Right ventricle myocardium superior (tissue), 1 donor: ENCODE measurements at places on chromosomes 1 and 21. TPM values are rescaled to one million over a fixed set of nuclear protein-coding genes. Genes with fewer than 3 reads are reported as not detected.

GRCh38 chr1:2330035-2330434 is 61.3 kb downstream of the MORN1 start:
- DNase-seq = no peak

Gene DEDD
- total RNA-seq = 26.6 TPM

GRCh38 chr1:85449356-85449755 is 15.6 kb downstream of the DDAH1 start:
- no peak for DNase-seq

DNA sequence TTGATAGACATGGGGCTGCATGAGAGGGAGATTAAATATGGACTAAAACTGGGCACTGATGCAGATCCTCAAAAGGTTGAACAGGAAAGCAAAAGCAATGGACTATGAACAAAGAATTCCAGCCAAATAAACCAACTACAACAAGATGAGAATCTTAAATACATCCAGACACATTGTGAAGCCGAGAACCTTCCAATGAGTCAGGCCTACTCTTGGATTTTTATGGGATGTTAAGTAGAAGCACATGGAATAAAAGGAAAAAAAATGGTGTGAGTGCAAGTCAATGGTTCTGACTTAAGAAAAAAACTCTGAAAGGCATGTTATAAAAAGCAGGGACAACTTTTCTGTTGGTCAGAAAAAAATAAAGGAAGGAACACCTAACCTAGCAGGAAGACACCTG is 227.2 kb downstream of the DPYD start:
- no peak for DNase-seq

Gene C8B
- not detected for total RNA-seq

DNA sequence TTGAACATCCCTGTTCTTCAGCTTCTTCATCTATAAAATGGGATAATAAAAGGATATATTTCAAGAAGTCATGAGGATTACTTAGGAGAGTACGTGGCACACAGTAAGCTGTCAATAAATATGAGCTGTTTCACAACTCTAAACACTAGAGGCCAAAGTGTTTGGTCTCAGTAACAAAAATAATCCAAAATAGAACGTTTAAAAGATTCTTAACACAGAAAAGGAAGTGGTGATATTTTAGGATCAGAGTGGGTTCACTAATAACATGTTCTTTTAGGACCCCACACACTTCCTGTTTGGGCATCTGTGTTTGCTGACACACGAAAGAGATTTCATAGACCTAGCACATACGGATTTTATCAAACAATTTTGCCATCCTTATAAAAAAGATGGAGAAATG is 32.9 kb downstream of the TNFSF18 start:
- no peak for DNase-seq

DNA sequence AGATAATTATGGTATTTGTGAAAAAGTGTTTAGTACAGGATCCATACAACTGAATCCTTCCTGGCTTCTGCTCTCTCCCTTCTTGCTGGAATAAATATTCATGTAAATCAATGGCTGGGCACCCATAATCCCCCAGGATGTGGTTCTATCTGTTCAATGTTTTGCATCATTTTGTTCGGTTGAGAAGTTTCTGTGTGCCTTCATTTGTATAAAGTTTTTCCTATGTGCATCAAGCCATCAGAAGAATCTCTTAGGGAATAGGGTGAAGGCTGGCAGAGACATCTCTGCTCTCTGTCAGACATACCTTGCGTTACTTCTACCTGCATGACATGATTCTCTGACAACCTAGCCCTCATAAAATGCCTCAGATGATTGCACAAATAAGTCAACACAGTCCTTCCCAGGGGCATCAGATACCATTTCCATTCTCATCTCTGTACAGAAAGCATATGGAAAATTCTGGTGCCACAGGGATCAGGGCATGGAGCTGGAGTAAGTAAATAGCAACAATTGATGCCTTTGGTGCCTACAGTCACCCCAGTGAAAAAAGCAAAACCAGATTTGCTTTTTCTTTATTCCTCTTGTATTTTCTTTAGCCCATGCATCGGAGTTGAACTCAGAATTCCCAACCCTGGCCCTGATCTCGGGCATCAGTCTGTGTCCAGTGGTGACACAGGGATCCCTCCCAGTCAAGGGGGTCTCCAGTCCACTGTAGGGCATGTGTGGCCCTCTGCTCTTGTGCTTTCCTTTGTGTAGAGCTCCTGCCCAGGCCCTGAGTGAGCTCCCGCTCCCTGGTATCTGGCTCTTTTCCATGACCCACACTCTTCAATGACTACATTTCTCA is 39.7 kb upstream of the ATP1A1 start:
- DNase-seq = no peak

Gene OR2L2
- not detected for total RNA-seq

Gene KRTAP12-1
- not detected for total RNA-seq

- no peak for DNase-seq
Observed at GRCh38 chr1:161083748-161084596, 5.4 kb downstream of the NECTIN4 start.

- DNase-seq = no peak
Observed at GRCh38 chr1:153540394-153541361, at the start of gene S100A5. Gene S100A5 (minus strand): TSS chr1:153540934. CDS start chr1:153540191, 743 bp downstream.

DNA sequence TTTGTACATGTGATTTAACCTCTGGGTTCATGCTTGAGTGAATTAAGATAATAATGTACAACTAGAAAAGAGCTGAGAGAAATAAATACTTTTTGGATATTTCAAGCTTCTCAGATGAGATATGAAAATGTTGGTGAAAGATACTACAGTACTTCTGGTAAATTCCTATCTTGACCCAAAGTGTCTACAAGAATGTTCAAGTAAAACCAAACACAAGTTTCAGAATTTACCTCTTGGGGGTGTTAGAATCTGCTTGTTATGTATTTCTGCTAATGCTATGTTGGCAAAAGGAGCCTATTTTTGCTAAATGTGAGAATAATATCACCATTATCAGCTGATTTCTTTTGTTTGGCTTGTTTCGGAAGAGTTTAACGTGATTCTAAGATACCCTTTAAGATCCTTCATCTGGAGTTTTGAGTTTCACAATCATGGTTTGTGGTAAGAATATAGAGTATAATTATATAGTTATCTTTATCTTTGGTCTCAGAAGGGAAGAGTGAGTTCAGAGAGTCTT is 388.5 kb downstream of the LMO4 start:
- DNase-seq = no peak

GRCh38 chr1:205301205-205301821 is 20.2 kb downstream of the NUAK2 start:
- DNase-seq = no peak

DNA sequence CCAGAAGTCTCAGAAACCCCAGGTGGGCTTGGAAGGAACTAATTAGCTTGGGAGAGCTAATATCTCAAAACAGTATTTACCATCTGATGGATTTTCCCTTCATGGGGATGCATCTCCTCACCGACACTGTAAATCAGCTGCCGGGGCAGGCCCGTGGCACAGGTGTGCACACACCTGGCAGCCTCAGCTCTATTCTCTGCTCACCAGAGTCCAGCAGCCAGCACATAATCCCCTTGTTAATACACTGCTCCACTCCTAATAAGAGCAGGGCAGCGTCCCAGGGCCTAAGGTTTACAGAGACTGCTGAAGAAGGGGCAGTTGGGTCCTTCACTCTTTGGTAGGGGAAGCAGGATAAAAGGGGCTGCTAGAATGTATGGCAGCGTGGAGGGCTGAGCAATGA is 200.0 kb downstream of the TOMM20 start:
- no peak for DNase-seq

Gene DNASE2B
- total RNA-seq = not detected

Gene TEX38
- not detected for total RNA-seq

DNA sequence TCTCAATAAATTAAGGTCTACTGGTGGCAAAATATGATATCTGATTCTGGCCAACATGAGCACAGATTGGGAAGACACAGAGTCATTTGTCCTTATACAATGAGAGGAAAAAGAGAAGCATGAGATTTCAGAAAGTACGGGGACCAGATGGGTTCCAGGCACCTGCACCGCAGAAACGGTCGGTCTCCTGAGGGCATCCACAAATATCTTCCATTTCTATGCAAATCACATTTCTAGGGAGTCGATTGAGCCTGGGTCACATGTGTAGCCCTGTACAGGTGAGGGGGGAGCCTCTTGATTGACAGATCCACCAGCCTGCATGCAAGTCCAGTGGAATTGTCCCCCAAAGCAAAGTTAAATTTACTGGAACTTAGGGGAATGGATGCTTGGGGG is 415.6 kb downstream of the NPHP4 start:
- no peak for DNase-seq

DNA sequence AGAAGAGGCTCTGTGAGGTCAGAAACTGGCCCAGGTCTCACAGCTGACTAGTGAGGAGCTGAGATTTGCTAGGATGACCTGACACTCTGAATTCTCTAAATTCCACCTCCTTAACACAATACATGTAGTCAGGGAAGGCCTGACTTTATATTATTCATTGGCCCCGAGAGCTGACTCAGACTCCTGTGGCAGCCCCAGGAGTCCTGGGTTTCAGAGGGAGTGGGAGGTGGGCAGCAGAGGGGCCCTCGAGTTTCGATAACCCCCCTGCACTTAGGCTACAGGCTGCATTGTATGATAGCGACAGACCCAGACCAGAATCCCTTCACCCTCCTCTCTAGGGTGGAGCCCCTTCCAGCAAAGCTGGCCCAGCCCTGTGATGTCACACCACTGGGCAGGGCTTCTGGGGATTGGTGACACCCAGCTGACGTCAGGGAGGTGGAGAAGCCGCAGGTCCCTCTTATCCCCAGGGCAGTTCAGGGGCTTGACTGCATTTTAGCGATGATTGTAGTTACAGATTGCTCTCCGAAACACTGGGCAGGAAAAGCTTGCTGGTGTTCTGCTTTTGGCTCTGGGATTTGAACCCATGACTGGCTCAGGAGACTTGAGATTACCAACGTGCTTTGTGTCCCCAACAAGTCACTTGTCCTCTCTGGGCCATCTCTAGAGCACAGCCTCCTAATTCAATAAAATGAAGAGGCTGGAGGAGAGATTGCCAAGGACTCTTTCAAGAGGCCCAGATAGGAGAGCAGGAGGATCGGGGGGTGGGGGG is 17.0 kb upstream of the GPR37L1 start:
- no peak for DNase-seq
